Mucosa of descending colon (tissue), 3 donors: ENCODE measurements at places on chromosomes 1 and 21.
A peak's percentile ranks its signal among the peaks of the same experiment; 100 is the strongest.

DNA sequence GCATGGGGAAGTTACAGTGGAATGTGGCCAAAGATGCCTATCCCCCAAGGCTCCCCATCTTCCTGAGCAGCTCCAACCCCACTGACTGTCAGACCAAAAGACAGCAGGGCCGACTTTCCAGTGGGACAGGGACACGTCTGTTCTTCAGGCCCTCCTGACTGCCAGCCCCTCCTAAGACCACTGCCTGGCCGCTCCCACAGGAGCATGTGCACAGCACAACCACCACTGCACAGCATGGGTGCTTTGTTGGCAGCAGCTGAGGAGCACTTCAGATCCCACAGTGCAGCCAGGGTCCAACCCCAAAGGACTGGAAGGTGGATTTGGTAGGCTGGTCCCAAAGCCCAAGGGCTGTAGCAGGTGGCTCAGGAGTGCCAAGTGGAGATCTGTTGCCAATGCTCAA lies 648.3 kb upstream of the BRINP3 start:
- no peak for DNase-seq

GRCh38 chr1:107286125-107286524 lies 145.3 kb downstream of the NTNG1 start:
- DNase-seq = no peak

DNA sequence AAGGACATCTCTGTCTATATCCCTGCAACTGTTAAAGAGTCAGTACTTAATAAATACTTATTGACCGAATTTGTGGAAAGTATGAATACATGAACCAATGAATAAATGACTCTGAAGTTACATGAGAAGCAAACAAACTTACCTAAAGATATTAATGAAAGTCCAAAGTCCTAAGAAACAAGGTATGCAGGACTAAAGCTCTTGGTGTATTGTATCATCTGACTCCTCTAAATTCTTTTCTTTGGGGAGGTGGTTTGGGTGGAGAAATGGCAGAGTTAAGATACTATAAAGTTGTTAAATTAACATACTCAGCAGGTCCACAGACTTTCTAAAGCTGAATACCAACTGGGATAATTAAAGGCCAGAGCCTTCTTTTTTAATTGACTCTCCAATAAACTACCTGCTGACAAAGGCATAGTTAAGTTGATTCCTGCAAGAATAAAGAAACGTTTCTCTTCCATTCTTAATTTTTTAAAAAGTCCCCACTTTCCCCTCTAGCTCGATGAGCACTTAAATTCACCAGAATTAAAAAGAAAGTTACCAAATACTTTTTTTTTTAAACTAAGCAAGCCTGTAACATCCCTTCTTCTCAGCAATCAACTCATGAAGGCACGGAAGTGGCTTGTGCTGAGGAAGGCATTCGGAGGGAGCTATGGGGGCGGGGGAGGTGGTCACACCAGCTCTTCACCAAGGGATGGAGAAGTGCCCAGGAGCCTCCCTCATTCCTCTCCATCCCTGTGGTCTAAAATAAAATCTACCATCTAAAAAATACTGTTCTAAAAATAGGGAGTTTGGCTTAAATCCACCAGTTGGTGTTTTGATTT lies 61.1 kb downstream of the GADD45A start:
- DNase-seq = no peak

DNA sequence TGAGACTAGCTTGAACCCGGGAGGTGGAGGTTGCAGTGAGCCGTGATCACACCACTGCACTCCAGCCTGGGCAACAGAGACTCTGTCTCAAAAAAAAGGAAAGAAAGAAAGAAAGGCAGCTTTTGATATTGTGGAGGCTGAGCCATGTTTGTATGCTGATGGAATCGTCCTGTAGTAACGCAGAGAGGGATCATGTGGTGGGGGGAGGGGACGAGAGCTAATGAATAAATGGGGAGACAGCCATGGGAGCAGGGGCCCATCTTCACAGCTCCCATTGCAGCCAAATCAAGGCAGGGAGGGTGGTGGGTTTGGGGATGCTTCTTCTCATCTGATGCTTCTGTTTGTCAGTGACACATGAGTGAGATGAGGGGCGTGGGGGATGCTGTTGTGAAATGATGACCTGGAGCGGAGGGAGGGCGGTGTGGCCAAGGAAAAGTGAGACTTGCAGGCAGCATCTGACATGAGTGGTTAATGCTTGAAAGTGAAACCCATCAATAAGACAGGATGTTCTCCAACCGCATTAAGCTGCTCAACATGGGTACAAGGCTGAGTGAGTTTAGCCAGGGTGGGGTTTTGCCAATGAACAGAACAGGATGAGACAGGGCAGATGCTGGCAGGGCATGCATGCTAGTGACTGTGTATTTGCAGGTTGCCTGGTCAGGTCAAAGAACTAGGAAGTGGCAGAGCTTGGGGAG lies 16.7 kb downstream of the SPATA21 start:
- DNase-seq = peak; percentile 8

DNA sequence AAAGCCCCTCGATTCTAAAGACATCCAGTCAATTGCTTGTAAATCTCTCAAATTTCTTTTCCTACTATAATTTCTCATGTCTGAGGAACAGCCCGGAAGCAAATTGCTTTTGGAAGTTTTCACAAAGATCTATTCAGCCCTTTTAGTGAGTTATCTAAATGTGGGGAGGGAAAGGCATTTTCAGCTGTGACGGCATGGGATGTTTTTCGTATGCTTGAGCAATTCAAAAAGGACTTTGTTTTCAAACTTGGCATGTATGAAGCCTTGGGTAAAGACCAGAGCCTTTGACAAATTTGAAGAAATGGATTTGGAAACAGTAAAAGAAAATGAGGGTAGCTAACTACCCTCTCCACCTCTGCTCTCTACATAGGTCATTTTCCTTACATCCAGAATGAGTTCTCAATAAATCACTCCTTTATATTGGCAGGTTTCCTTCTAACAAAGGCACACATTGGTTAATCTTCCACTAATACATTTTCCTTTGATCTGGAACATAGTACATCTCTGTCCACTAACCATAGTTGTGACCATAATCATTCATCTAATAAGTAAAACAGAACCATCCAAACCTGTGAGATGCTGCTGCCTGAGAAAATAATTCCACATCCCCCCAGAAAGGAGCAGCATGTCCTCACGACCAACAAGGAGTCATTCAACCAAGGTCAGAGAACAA lies 66.1 kb upstream of the ADAM30 start:
- no peak for DNase-seq

- DNase-seq = no peak
These were observed 338.3 kb downstream of the NEGR1 start for GRCh38 chr1:71944006-71944405.

- DNase-seq = no peak
These were observed 102.0 kb upstream of the C8B start for GRCh38 chr1:57067863-57068262.

DNA sequence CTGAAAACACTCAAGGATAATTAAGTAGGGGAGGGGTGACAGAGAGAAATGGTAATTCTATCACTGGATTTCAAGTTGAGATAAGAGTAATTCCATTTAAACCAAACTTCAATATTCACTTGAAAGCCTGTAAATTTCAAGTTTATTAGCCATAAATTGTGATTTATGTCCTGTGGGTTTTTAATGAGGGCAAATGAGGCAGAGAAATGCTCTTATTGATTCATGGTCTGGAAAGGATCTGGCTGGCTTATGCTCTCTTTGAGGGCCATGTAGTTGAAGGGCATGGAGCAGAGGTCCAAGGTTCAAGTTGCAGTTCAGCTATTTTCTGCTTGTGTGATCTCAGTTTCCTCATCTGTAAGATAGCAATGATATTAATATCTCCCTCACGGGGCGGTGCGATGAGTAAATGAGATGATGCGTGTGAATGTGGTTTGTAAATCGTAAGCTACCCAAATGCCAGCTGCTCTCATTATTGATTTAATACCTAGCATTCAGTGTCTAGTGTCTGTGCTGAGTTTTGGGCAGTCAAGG lies 12.3 kb downstream of the OLFML3 start:
- DNase-seq = no peak

GRCh38 chr1:24696041-24696755 lies 49.0 kb upstream of the CLIC4 start:
- no peak for DNase-seq

GRCh38 chr1:25098717-25099116 lies 133.6 kb downstream of the SYF2 start:
- DNase-seq = no peak

GRCh38 chr1:63276624-63277023 lies 45.7 kb upstream of the FOXD3 start:
- no peak for DNase-seq

- no peak for DNase-seq
These were observed 129.9 kb downstream of the NTPCR start for GRCh38 chr1:233080286-233080685.

DNA sequence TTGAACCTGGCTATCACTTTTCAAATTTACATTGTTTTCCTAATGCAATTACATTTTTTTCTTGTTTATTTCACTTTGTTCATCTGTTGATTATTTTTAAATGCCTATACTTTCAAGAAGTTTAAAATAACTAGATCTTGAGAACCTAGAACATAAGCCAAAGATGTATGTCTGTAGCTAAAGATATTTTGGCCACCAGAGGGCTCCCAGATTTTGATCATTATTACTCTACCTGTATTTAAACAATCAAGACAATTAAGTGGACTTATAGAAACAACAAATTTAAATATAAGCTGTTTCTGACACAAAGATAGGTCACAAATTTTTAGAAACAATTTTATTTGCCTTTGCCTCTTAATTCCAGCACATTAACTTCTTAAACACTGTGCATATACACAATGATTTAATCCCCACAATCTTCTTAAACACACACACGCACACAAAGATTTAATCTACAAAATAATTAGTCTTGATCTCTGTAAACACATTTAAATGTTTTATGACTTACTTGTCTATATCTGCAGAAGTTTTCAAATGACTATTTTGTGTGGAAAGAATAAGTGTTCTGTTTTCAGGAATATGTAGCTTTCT lies 380.0 kb downstream of the DSCAM start:
- DNase-seq = no peak

DNA sequence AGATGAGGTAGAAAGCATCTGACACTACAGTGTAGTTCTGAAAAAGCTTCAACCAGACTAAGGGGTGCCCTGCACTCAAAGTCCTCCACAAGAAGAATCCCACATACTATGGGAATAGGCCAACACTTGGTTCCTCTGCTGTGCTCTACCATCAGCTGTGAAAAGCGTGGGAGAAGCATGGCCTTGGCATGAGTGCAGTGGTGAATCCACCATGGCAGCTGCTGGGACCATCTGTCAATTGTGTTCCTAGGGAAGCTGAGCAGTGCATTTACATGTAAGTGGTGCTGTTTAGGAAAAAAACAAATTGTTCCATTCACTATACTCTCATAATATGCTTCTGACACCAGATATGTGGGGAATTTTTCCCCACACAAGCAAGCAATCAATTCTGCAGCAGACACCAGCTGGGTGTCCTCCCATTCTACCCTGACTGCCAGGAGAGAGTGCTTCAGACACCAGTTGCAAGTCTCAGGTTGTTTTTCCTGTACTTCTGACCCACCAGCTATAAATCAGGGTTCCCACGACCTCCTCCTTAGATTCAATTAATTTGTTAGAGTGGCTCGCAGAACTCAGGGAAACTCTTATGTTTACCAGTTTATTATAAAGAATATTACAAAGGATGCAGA lies 230.8 kb upstream of the CHRM3 start:
- no peak for DNase-seq

DNA sequence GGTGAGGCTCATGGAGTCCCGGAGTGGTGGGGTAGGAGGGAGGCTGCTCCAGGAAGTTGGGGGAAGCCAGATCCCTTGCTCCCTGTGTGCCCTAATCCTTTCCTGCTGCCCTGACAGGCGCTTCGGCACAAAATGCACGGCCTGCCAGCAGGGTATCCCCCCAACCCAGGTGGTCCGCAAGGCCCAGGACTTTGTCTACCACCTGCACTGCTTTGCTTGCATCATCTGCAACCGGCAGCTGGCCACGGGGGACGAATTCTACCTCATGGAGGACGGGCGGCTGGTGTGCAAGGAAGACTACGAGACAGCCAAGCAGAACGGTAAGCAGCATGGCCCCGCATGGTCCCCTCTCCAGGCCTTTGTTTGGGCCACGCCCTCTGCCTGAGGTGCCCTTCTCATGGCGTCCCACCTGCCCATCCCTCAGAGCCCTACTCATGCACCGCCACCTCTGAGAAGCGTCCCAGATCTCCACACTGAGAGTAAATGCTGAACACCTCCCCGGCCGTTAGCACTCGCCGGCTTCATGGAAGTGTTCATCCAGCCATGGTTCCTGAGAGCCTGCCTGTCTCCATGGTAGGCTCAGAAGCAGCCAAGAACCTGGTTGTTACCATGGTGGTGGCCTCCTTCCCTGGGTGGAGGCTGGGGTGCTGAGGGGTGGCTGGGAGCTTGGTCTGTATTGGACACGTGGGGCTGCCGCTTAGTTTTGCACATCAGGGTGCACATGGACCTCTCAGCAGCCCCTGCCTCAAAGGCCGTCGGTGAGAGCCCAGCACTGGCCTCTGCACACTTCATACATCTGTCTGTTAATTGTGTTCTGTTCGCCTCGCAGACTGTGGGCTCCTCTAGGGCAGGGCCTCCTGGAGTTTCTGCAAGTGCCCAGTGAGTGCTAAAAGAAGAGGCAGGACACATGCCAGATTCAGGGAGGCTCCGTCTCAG lies 36.5 kb downstream of the LHX4 start:
- no peak for DNase-seq
